ENCODE measurements at places on chromosomes 12 and 14. TPM values are rescaled to one million over a fixed set of nuclear protein-coding genes. Genes with fewer than 3 reads are reported as not detected.

Gene KLHDC1
- 1.5 TPM for total RNA-seq

Gene BEGAIN
- total RNA-seq = not detected

Gene TMEM229B
- 3.7 TPM for total RNA-seq

Gene OTOGL
- 0.20 TPM for total RNA-seq

Gene FAM181A
- total RNA-seq = not detected
